ENCODE measurements at places on chromosomes 11 and 22.

GRCh38 chr11:68678031-68678441, 6.3 kb upstream of the GAL start:
- no peaks in the 10 kb centered on the region for H3K36me3 ChIP-seq
- H3K4me3 ChIP-seq = no peak overlapping the region
- H3K27me3 ChIP-seq = peaks cover 18% of the 10 kb centered on the region
- no peak for DNase-seq

- peaks cover 10% of the 10 kb centered on the region for H3K27me3 ChIP-seq
- H3K27ac ChIP-seq = no peak overlapping the region
- H3K4me3 ChIP-seq = no peak overlapping the region
- no peak for DNase-seq
Observed at GRCh38 chr11:15278128-15278527, 163.4 kb downstream of the INSC start.

DNA sequence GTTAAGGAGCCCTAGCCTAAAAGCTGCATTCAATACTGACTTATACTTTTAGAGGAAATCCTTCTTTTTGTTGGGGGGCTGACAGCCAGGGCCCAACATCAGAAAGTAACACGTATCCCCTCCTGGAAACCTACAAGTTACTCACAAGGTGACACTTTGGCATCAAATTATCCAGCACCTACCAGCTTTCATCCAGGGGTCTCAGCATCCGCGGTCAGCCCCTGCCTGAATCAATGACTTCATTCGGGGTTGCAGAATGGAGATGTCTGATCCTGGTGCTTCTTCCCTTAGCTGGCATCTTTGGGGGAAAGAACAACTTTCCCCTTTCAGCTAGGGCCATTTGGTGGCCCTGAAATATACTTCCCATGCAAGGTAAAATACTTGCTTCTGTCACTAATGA, 5.3 kb upstream of the NAP1L4 start:
- no peak for DNase-seq
- no peak overlapping the region for H3K27ac ChIP-seq
- peaks cover 17% of the 10 kb centered on the region for H3K36me3 ChIP-seq

- no peak overlapping the region for H3K4me3 ChIP-seq
- H3K36me3 ChIP-seq = peaks cover 25% of the 10 kb centered on the region
- no peak for DNase-seq
- no peaks in the 10 kb centered on the region for H3K27me3 ChIP-seq
- peaks cover 18% of the 10 kb centered on the region for H3K4me1 ChIP-seq
- H3K27ac ChIP-seq = peak overlapping the region; percentile 20
Observed at GRCh38 chr11:121589946-121590537, 137.3 kb upstream of the SORL1-AS1 start.

- no peak overlapping the region for H3K4me3 ChIP-seq
- no peaks in the 10 kb centered on the region for H3K36me3 ChIP-seq
- no peak for DNase-seq
Observed at GRCh38 chr11:30474151-30474954, 111.8 kb downstream of the MPPED2 start.

DNA sequence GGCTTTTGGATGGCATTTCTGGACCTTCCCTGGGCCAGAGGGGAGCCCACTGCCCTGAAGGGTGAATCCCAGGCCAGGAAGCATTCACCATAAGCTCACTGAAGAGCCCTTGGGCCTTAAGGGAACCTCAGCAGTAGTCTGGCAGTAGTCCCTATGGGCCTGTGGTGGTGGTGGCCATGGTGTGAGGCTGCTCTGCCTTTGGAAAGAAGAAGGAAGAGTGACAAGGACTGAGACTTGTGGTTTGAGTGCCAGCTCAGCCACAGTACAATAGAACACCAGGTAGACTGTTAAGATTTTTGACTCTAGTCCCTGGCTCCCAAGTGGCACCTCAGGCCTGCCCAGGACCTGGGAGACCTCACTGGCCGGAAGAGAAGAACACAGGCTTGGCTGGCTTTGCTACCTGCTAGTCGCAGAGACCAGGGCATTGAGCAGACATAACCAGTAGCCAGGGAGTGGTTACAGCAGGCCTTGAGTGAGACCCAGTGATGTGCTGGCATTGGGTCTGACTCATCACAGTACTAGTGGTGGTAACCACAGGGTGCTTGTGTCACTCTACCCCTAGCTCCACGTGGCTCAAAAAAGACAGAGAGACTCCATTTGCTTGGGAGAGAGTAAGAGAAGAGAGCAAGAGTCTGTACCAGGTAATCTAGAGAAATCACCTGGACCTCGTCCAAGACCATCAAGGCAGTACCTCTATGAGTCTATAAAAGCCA, 259.8 kb upstream of the BLID start:
- H3K36me3 ChIP-seq = no peaks in the 10 kb centered on the region
- DNase-seq = no peak
- H3K27me3 ChIP-seq = peaks cover 2% of the 10 kb centered on the region
- no peak overlapping the region for H3K27ac ChIP-seq
- no peak overlapping the region for H3K4me3 ChIP-seq
- no peaks in the 10 kb centered on the region for H3K4me1 ChIP-seq

DNA sequence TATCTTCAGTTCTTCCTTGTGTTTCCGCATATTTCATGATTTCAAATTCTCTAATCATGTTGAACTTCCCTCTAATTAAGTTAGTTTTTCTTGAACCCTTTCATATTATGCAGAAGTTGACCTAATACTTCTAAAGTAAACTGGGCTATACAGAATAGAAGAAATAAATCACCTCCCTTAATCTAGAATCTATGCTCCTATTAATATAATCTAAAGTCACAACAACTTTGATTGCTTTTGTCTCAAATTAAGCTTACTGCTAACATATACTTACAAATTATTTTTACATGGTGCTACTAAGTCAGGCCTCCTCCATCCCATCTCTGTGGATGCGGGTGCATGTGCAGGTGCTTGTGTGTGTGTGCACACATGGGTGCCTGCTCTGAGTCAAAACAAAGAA, 27.3 kb upstream of the CSNK2A3 start:
- H3K36me3 ChIP-seq = no peaks in the 10 kb centered on the region
- H3K27me3 ChIP-seq = no peaks in the 10 kb centered on the region
- DNase-seq = no peak

DNA sequence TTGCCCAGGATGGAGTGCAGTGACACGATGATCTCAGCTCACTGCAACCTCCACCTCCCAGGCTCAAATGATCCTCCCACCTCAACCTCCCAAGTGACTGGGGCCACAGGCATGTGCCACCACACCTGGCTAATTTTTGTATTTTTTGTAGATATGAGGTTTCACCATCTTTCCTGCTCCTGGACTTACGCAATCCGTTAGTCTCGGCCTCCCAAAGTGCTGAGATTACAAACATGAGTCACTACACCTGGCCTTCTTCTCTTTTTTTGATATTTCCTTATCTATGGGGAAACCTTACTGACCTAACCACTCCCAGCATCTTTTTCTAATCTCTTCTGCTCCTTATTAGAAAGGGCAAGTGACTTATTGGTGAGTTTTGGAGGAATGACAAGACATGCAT, 121.7 kb upstream of the CHORDC1 start:
- no peaks in the 10 kb centered on the region for H3K36me3 ChIP-seq
- no peak overlapping the region for H3K4me3 ChIP-seq
- peaks cover 3% of the 10 kb centered on the region for H3K27me3 ChIP-seq
- DNase-seq = no peak

DNA sequence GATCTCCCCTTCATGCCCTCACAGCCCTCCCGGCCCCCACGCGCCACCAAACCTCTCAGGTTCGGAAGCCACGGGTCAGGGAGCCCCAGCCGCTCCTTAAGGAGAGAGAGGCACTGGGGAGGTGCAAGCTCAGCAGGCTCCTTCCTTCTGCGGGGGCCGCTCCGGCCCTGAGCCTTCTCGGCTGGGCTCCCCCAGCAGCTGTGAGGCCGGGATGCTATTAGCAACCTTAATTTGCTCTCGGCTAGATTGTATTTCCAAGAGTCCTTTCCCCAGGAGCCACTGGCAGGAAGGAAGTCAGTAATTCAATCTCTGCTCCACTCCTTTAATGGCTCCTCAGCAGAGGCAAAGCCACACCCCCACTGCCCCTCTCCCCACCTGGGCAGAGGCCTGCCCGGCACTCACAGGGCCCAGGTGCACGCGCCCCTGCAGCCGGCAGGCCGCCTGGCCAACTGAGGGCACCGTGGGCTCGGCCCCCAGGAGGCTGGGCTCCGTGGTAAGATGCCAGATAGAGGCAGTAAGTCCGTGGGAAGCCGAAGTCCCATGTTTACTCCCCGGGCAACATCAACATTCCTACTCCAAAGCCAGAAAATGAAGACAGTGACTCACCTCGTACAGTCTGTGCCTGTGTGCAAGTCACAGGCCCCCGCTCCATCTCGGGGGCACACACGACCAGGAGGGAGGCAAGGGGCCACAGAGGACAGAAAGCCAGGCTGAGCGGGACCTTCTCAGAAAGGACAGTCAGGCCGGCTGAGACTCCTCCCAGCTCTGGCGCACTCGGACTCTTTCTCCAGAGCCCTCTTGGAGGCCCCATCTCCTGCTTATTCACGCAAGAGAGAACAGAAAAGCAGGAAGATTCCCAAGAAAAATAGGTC, 5.2 kb downstream of the IGSF9B start:
- H3K4me3 ChIP-seq = no peak overlapping the region
- H3K27me3 ChIP-seq = no peaks in the 10 kb centered on the region
- H3K27ac ChIP-seq = peak overlapping the region; percentile 86
- DNase-seq = no peak

DNA sequence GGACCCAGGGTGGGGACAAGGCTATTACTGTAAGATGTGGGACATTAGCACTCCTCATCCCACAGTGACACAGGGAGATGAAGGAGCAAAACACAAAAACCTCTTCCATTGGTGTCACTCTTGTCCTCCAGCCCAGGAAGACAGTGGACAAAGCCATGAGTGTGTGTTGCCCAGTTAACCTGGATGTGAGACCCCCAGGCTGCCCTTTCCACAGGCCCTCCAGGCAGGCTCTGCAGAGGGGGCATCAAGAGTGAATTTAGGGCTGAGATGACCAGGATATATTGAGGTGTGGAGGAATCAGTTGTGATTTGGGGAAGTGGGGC, 111.3 kb downstream of the GGTLC2 start:
- DNase-seq = no peak
- peaks cover 13% of the 10 kb centered on the region for H3K4me1 ChIP-seq
- H3K36me3 ChIP-seq = no peaks in the 10 kb centered on the region
- no peak overlapping the region for H3K27ac ChIP-seq
- H3K4me3 ChIP-seq = no peak overlapping the region

GRCh38 chr11:128904656-128905344, 13.6 kb downstream of the KCNJ5 start:
- no peak for DNase-seq
- H3K27ac ChIP-seq = no peak overlapping the region
- H3K4me3 ChIP-seq = peak overlapping the region; percentile 13
- H3K4me1 ChIP-seq = peaks cover 5% of the 10 kb centered on the region

GRCh38 chr22:48960980-48961660, 866.6 kb downstream of the BRD1 start:
- H3K4me1 ChIP-seq = peaks cover 7% of the 10 kb centered on the region
- peaks cover 5% of the 10 kb centered on the region for H3K36me3 ChIP-seq
- H3K27me3 ChIP-seq = peaks cover 20% of the 10 kb centered on the region
- no peak for DNase-seq
- no peak overlapping the region for H3K27ac ChIP-seq

GRCh38 chr11:85407648-85408047, 219.5 kb downstream of the DLG2 start:
- H3K4me3 ChIP-seq = no peak overlapping the region
- no peaks in the 10 kb centered on the region for H3K4me1 ChIP-seq
- H3K36me3 ChIP-seq = no peaks in the 10 kb centered on the region
- DNase-seq = no peak

DNA sequence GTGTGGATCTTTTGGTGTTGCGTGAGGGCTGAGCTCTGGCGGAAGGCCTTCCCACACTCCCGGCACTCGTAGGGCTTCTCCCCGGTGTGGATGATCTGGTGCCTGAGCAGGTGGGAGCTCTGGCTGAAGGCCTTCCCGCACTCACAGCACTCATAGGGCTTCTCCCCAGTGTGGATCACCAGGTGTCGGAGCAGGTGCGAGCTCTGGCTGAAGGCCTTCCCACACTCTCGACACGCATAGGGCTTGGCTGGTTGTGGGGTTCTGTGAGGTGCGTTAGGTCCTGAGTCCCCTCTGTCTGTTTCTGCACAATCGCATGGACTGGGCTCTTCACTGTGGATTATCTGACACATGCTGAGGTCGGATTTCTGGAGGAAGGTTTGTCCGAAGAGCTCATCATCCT, 6.4 kb downstream of the ZNF70 start:
- H3K36me3 ChIP-seq = peaks cover 21% of the 10 kb centered on the region
- DNase-seq = no peak
- H3K4me1 ChIP-seq = peaks cover 3% of the 10 kb centered on the region
- no peak overlapping the region for H3K27ac ChIP-seq
- H3K27me3 ChIP-seq = no peaks in the 10 kb centered on the region

GRCh38 chr22:47230251-47230650, 467.8 kb downstream of the TBC1D22A start:
- peaks cover 2% of the 10 kb centered on the region for H3K36me3 ChIP-seq
- H3K27me3 ChIP-seq = peaks cover 4% of the 10 kb centered on the region
- no peak overlapping the region for H3K4me3 ChIP-seq
- no peak overlapping the region for H3K27ac ChIP-seq
- DNase-seq = no peak
- no peaks in the 10 kb centered on the region for H3K4me1 ChIP-seq

GRCh38 chr11:75344761-75345454, 6.6 kb downstream of the ARRB1 start:
- no peaks in the 10 kb centered on the region for H3K27me3 ChIP-seq
- H3K27ac ChIP-seq = peak overlapping the region; percentile 89
- H3K4me1 ChIP-seq = peaks cover 76% of the 10 kb centered on the region
- H3K36me3 ChIP-seq = peaks cover 16% of the 10 kb centered on the region

GRCh38 chr11:96152623-96153022, 190.4 kb downstream of the MAML2 start:
- no peak overlapping the region for H3K4me3 ChIP-seq
- H3K4me1 ChIP-seq = peaks cover 28% of the 10 kb centered on the region
- no peak overlapping the region for H3K27ac ChIP-seq
- H3K36me3 ChIP-seq = peaks cover 18% of the 10 kb centered on the region
- no peaks in the 10 kb centered on the region for H3K27me3 ChIP-seq
- no peak for DNase-seq

DNA sequence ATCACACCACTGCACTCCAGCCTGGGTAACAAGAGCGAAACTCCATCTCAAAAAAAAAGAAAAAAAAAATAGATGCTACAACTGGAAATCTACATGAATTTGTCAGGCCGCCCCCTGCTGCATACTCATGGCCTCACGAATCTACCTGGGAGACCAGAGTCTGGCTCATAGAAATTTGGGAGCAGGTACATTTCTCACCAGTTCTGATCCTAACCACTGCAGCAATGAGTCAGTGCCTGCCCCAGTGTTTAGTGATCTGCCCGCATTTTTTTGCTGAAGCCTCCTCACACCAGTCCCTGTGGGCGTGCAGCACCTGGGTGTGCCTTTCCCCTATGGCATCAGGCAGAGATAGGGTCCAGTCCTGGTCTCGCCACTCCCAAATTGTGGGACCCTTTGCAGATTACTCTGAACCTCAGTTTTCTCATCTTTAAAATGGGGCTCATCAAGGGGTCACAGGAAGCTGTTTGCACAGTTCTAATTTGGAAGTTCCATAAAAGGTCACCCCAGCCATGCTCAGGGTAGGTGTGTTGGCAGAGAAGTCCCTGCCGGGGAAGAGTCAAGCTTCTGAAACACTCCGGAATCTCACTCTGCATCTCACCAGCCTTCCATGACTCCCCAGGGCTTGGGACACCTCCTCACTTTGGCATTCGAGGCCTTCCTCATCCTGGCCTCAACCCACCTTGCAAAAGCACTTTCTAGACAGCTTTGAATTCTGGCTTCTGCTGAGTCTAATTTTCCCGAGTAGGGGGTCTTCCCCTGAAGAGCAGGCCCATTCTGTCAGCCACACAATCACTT, 39.3 kb upstream of the LINC01488 start:
- no peak overlapping the region for H3K27ac ChIP-seq
- H3K4me1 ChIP-seq = peaks cover 4% of the 10 kb centered on the region
- H3K27me3 ChIP-seq = peaks cover 3% of the 10 kb centered on the region
- no peak for DNase-seq
- H3K36me3 ChIP-seq = no peaks in the 10 kb centered on the region
